ENCODE measurements at places on chromosomes 3 and 15.
A peak's percentile ranks its signal among the peaks of the same experiment; 100 is the strongest.

GRCh38 chr15:90349072-90349471 is 3.0 kb upstream of the ZNF774 start:
- DNase-seq = no peak

DNA sequence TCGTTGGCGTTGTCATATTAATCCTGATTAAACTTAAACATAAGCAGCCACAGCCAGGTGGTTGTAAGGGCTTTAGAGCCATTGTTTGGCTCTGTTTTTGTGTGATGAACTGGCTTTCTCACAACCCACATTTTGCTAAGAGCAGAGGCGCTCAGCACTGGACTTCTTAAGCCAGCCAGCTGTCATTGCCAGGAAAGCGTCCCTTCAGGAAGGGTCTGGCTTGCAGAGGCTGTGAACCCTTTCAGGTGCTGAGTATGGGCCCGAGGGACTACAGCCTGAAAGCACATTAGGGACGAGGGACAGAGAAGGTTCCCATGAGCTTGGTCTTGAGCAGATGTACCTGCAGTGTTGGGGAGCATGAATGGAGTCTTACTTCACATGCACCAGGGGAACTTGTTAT is 112.3 kb downstream of the CHCHD6 start:
- DNase-seq = no peak

GRCh38 chr15:91101608-91101920 is 1.5 kb downstream of the SV2B start:
- DNase-seq = no peak

- DNase-seq = no peak
These were observed 265.5 kb upstream of the TBC1D5 start for GRCh38 chr3:18007980-18008379.

- no peak for DNase-seq
These were observed 93.0 kb downstream of the PGPEP1L start for GRCh38 chr15:98914626-98915025.

DNA sequence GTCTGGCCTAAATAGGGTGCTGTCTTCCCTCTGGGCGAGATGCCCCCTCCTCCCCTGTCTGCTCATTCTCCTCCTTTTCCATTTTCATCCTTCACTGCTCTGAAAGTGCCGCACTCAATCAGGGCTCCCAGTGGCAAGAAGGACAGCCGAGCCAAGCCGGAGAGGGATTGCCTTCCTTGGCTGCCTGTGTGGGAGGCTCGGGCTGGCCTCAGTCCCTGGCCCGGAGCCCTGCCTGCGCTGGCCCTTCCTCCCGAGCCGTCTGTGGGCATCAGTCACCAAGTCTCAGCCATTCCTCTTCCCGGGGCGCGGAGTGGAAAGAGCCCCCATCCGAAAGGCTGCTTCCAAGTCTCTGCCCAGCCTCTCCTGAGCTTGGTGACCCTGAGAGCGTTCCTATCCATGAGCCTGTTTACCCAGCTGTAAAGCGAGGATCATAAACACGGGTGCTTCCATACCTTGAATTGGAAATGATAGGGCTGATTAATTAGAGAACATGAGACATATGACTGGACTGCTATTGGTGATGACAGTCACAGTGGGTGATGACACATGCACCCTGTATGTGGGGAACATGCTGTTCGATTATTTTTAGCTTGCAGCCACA is 59.1 kb upstream of the TLE3 start:
- DNase-seq = no peak

DNA sequence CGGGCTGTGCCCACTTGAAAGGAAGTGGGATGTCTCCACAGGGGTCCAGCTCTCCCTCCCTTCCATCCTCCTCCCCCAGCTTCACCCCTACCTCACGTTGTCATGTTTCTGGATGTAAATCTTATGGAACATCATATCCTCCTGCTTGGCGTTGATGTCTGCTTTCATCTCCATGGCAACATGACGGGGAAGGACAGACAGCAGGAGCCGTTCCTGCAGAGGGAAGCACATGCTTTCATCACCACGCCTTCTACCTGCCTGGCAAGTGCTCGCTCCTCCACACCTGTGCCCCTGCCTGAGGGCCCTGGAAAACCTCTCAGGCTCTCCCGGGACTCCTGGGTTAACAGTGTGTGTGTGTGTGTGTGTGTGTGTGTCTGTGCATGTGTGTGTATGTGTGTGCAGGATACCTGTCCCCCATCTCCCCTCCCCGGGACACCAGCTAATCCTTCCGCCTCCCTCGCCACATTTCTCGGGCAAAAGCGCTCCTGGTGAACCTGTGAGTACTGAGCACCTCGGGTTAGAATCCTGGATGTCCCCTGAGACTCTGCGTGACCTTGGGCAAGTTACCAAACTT is 101.1 kb downstream of the ADCY5 start:
- no peak for DNase-seq

DNA sequence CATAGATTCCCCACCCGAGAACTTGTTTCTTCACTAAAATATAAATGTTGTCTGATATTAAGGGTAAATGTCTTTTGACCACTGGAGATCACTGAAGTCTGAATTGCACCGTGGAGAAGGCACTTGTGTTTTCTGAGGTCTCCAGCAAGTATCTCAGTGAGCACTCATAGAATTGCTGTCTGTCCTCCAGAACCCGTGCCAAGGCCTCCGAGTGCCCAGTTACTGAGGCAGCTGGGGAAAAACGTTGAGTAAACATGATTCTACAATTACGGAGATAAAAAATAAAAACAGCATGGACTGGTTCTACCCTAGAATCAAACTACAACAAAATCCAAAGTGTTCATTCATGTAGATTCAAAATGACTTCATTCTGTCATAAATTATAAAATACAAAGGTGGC is 60.0 kb downstream of the MLH1 start:
- no peak for DNase-seq

GRCh38 chr3:111331912-111332311 is 210.1 kb upstream of the CD96 start:
- DNase-seq = no peak

DNA sequence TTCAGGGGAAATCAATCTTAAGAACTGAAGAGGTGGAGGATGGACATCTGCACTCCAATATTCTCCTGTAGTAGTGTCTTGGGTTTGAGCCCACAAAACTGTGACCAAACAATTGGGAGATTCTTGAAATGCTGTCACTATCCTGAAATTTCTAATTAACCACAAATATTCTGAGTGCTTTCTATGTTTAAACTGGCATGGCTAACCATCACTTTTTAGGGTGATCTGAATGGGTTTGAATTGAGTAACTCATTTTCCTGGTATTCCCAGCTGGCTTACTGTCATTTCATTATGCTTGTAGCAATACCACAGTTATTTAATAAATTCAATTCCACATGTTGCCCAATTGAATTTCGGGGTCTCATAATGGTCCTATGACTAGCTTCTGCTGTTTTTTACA is 216.9 kb upstream of the DCBLD2 start:
- DNase-seq = no peak

DNA sequence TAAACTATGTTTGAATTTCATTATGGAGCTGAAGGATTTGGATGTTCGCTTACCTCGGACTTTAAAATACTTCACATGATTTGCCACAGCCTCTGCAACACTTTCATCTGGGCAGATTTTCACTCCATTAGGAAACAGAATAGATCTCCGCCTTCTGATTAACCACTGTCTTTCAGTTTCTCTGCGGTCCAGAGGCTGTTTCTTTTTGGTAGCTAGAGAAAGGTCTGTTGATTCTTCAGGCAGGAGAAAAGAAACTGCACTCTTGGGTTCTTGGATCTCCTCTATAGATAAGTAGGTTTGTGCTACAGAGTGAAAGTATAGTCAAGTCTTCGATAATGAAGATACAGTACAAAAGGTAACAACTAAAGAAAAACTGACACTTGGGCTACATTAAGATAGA is 844 bp downstream of the IMPG2 start:
- no peak for DNase-seq

- DNase-seq = no peak
These were observed 68.5 kb upstream of the SGO1 start for GRCh38 chr3:20254268-20255117.

DNA sequence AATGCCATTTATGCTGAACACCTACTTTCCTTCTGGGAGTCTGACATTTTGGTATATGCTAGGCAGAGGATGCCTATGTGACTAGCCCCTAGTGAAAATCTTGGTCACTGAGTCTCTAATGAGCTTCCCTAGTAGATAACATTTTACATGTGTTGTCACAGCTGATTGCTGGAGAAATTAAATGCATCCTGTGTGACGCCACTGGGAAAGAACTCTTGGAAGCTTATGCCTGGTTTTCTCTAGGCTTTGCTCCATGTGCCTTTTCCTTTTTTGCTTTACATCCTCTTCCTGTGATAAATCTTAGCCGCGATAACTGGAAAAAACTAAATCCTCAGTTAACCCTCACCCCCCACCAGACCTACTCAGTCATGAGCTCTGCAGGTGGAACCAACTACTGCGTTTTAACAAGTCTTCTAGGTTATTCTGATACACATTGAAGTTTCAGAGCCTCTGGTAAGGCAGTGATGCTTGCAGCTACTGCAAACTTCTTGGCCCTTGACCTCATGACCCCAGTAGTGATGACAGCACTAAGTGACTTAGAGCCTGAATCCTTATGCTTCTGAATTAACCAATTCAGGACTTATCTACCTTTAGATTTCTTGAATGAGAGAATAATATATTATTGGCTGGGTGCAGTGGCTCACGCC is 292.4 kb upstream of the SOX14 start:
- no peak for DNase-seq

DNA sequence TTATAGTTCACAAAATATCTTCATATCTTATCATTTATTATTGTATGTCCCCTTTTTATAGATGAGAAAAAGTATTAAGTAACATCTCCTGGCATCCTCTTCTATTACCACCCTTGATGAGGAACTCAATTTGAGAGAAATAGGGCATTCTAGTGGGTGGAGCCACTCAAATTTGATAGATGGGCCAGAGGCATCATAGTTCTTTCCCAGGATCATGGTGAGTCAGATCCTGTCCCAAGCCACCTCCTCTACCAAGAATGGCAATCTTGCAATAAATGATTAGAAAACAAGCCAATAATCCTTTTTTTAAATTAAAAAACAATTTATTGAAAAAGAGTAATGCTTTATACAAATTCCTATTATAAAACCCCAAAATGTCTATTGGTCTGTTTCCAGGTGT is 16.8 kb downstream of the CLDN1 start:
- no peak for DNase-seq

- no peak for DNase-seq
These were observed 86.5 kb upstream of the NMNAT3 start for GRCh38 chr3:139764069-139764905.

GRCh38 chr3:20478436-20478835 is 292.4 kb upstream of the SGO1 start:
- DNase-seq = peak; percentile 15

DNA sequence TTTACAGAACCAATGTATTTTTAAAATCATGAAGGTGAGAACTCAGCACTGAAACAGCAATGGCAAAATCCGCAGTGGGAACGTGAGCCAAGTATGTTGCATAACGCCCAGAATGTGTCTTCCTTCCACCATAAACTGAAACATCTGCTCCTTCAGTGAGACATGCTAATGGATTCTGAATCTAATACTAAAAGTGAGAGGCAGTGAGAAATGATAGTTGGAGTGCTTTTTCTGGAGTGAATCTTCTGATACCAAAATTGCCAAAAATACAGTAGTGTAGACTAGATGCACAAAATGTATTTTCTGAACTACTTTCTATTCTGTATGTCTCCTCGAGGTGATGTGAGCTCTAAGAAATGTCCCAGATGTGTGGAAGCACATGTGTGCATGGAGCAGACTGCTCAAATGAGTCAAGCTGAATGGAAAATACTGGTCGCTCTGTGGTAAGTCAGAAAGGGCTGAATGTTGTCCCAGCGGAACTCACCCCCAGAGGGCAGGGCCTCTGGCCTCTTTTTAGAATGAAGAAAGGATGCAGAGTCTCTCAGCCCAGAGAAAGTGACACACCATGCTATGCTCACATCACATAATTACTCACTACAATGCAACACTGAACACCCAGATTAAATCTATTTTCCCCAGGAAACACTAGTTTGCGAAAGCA is 73.0 kb downstream of the ATP10A start:
- DNase-seq = no peak

DNA sequence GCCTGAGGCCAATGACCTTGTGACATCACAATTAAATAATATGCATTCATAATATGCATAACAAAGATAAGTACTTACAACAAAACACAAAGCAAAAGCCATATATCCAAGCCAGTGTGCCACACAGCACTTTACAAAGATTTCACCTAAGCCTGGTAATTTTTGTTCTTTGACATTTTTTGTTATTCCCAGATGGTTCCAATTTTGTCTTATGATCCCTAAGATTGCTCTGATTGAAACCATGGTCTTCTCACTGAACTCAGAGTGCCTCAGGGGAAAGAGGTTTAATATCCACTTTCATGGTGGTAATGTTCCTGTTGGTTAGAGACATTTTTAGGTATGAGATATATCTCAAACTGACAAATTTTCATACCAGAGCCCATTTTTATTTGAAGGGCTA is 29.1 kb downstream of the RETNLB start:
- DNase-seq = no peak

DNA sequence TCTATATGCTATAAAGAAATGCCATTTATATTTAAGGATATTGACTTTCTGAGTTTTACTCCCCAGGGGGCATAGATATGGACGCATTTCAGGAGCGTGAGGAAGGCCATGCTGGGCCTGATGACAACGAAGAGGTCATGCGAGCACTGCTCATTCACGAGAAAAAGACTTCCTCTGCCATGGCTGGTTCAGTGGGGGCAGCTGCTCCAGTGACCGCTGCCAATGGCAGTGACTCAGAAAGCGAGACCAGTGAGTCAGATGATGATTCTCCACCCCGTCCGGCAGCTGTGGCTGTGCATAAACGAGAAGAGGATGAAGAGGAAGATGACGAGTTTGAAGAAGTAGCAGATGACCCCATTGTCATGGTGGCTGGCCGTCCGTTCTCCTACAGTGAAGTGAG is 38.4 kb downstream of the GTF2E1 start:
- no peak for DNase-seq

DNA sequence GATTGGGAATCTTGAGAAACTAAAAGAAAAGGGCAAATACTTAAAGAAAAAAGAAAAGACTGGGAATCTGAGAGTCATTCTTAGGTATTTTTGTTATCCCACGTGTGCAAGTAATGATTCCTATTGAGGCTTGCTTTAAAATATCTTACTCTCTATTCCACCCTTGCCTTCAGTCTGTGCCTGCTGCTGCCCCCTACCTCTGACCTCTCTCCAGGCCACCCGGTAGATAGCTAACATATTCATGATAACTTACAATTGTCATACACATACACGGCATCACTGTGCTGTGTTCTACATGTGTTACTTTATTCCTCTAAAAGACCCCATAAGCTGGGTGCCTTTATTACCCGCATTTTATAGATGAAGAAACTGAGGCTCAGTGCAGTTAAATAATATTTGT is 27.8 kb upstream of the ATP13A3 start:
- peak; percentile 3 for DNase-seq

GRCh38 chr15:39157882-39158281 is 423.0 kb upstream of the THBS1 start:
- no peak for DNase-seq

Measured in OCI-M1 (cell line).